Thyroid gland (tissue), 4 donors: ENCODE measurements at places on chromosomes 2 and 18. TPM values are rescaled to one million over a fixed set of nuclear protein-coding genes. Genes with fewer than 3 reads are reported as not detected.

GRCh38 chr2:187210726-187211125, 237.3 kb downstream of the CALCRL start:
- H3K4me3 ChIP-seq: no peak overlapping the region
- H3K36me3 ChIP-seq: no peaks in the 10 kb centered on the region
- H3K27ac ChIP-seq: no peak overlapping the region
- H3K4me1 ChIP-seq: no peaks in the 10 kb centered on the region
- DNase-seq: no peak

- no peaks in the 10 kb centered on the region for H3K27me3 ChIP-seq
- DNase-seq: no peak
- H3K4me1 ChIP-seq: no peaks in the 10 kb centered on the region
- no peak overlapping the region for H3K27ac ChIP-seq
These were observed 174.2 kb downstream of the RTP5 start for GRCh38 chr2:242043538-242044312.

Gene CCDC141
- total RNA-seq: 4.3 TPM

Gene GNLY
- 0.22 TPM for total RNA-seq
